ENCODE measurements at places on chromosomes 6 and 20. TPM values are rescaled to one million over a fixed set of nuclear protein-coding genes. Genes with fewer than 3 reads are reported as not detected.

Gene NRN1
- 10.6 TPM for total RNA-seq

Gene CST2
- total RNA-seq: not detected

Gene SLC22A7
- total RNA-seq: not detected

Gene C20orf141
- not detected for total RNA-seq

DNA sequence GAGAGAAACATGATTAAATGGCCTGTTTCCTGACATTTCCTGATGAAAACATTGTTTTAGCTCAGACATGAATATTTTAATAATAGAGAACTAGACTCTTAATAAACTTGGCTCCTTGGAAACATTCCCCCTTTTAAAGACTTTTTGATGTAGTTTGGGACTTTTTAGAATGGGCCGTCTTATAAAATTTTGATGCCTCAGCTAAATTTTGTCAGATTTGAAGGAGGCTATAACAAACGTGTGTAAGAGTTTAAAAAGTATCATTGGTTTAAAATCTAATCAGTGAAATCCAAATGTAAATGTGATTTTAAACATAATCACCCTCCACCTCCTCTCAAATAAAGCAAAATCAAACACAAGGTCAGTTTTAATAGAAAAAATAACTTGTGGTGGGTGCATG is 200.9 kb downstream of the CLIC5 start:
- no peak for DNase-seq

DNA sequence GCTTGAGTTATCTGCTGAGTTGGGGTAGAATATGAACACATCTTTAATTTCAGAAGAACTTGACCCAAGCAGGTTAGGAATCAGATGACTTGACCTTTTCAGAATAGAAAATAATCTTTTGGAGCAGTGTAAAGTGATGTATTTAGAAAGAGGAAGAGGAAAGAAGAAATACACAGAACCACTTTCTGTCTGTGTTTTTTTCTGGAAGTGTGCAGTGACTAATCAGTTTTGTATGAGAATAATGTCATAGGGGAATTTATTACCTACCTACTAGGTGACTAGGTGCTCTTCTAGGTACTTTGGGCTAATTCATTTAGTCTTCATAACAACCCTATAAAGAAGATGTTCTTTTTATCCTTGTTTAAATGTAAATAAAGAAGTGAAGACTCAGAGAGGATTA is 3.0 kb downstream of the PPP1R14C start:
- no peak for DNase-seq

DNA sequence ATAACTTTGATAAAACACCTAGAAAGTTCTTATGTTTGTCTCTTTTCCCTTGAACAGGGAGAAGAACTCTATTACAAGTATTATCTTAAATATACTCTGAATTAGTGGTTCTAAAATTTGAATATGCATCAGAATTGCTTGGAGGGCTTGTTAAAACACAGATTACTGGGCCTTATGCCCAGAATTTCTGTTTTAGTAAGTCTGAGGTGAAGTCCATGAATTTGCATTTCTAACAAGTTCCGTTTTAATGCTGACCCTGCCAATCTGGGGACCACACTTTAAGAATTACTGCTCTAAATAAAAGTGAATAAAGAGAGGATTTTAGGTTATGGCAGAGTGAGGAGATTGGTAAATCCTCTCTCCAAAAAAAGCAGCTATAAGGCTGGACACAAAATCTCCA is 168.1 kb upstream of the FLRT3 start:
- DNase-seq: no peak

- no peak for DNase-seq
Measured at GRCh38 chr6:42498473-42499128, 46.9 kb upstream of the TRERF1 start.

- no peak for DNase-seq
Measured at GRCh38 chr20:22914291-22914690, 120.8 kb upstream of the SSTR4 start.

DNA sequence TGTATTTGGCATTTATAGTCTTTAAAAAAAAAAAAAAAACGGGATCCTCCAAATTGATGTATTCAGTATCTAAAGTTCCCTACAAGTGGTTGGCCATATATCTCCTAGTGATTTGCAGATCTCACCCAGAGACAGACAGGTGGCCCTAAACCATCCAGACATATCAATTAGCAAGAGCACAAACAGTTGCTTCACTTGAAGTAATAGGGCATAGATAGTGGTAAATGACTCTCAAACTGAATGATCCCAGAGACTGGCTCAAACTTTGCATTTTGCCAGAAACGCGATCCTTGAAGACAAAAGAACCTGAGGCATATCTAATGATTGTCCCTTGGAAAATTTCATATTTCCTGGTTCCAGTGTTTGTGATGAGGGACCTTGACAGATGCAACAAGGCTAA is 54.6 kb downstream of the HMGCLL1 start:
- DNase-seq: no peak

DNA sequence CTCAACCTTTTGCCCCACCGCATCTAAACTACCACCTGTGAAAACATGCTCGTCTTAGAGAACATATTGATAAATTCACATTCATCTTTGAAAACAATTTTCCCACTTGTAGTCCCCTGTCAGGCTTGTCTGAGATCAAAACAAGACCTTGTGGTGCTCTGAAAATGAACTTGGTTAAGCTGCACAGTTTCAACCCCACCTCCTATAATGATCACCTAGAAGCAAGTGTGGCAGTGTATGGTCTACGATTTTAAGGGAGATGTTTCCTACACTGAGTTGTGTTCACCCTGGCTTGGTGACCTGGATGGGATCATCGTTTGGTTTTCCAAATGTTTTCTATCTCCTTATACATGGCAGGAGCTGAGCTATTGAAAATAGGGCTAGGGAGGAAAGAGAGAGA is 539.4 kb downstream of the DOK5 start:
- DNase-seq: no peak
